Endothelial cell (in vitro differentiated cells): ENCODE measurements at places on chromosomes 1 and 21.

GRCh38 chr1:11761988-11762406 is at the start of gene C1orf167:
Gene C1orf167 (plus strand): TSS chr1:11762193. CDS start chr1:11764401, 2,208 bp downstream.
- DNase-seq: no peak

- no peak for DNase-seq
Observed at GRCh38 chr1:21891621-21892479, 45.3 kb downstream of the HSPG2 start.

GRCh38 chr1:15362737-15363128 is 47.0 kb upstream of the EFHD2 start:
- no peak for DNase-seq

DNA sequence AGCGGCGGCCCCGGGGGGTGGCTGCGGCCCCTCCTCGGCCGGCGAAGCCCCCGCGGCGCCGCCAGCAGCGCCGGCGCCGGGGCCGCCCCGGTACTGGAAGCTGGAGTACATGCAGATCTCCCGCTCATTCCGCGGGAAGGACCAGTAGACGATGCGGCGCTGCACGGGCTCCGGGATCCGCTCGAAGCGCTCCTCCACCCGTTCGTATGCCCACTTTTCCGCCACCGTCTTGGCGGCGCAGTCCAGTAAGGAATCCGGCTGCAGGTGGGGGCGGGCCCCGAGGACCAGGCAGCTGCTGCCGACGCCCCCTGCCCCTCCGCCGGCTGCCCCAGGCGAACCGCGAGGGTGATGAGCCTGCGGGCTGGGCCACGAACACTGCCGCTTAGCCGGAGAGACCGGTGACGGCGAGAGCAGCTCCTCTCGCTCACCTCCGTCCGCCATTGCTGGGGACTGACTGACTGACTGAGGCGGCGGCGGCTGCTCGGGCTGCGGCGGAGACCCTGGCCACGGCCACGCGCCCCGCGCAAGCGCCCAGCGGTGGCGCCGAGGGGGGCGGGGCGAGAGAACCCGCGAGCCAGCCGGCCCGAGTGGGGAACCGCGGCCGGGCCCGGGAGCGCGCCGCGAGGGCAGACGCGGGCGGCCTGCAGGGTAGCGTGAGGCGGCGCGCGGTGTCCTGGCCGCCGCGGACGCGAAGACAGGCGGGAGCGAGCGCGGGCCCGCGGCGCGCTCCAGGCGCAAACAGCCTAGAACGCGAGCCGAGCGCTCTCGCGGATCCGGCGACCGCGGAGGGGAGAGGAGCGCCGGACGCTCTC is at the start of gene ZSWIM5:
TSS of gene ZSWIM5 (minus strand) at position 696 of the 812 bp plus-strand sequence. CDS start at position 441, 255 bp downstream.
- DNase-seq: peak; percentile 71

DNA sequence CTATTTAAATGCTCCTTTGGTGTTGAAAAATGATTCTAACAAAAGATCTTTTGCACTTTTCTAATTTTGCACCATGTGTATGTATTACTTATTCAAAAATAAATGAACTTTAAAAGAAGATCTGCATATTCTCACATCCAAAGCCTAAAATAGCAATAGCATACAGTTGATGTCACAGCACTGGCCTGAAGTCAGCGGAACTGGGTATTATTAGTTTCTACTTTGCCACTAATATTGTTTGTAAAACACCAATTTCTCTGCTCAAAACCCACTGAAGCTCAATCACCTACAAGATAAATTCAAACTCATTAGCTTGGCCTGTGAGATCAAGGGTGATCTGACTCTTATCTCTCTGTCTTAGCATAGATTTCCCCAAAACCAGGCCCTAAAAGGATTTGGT is 34.5 kb upstream of the BCAR3 start:
- DNase-seq: no peak

- no peak for DNase-seq
Observed at GRCh38 chr1:193114485-193115095, 7.2 kb upstream of the CDC73 start.

- DNase-seq: no peak
Observed at GRCh38 chr1:226995365-226996332, 55.6 kb downstream of the COQ8A start.

DNA sequence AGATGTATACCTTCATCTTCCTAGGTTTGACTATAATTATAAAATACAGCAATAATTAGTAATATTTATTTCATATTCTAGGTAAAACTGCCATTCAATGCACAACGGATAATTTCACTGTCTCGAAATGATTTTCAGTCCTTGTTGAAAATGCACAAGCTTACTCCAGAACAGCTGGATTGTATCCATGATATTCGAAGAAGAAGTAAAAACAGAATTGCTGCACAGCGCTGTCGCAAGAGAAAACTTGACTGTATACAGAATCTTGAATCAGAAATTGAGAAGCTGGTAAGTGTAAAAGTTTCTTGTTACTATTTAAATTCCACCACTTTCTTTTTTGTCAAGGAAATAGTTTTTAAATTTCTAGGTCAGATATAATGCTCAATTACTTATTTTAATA is 30.7 kb downstream of the BACH1 start:
- no peak for DNase-seq

- DNase-seq: no peak
Observed at GRCh38 chr1:223233019-223233409, 90.0 kb upstream of the TLR5 start.

DNA sequence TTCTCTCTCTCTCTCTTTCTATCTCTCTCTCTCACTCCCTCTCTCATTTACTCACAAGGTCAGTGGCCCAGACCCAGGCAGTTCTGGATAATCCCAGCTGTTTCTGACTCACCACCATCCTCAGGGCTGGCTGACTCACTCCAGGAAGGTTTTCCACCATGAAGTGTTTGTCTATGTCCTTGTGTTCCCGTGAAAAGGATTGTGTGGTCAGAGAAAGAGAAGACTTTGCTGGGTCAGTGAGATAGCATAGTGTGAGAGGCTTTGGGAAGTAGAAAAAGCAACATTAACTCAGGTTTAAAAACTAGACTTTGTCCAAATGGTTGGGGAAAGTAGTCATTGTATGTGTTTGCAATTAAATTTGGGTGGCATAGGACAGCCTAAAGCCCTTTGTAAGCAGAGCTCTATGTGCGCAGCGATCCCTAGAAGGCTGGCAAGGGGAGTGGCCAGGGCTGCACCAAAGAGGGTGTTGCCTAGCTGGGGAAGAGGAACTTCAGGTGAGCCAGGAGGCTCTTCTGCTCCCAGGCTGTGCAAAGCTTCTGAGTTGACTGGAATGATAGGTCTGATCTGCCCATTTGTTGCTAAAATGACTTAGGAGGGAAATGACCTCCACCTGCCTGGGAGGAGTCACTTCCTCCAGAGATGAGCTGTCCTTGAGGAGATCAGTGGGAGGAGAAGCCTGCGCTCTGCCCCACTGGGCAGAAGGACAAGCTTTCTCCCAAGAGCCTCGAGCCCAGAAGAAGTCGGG is 4.9 kb upstream of the CAPN2 start:
- no peak for DNase-seq

DNA sequence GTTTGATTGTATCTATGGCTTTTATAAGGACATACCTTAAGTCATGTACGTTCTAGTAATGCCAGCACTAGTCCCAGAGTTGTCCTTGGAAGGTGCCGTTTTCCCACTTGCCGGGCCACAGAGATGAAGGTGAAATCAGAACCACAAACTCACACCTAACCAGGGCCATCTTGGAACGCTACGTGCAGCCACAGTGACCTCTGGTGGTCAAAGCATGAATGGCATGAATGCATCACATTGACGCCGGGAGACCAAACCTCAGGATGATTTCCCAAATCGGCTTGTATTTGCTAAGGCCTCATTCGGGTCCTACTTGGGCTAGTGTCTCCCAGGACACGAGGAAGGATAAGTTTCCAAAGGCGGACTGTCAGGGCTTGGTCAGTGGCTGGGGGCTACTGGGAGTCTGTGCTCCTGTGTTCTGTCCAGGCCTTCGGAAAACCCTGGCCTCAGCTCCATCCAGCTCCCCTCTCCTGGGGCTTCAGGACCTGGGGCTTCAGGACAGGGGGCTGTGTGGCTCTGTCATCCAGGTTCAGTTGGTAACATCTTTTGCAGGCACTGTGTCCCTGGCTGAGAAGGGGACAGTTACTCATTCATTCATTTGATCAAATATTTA is 260.5 kb downstream of the PRDM2 start:
- DNase-seq: peak; percentile 80

GRCh38 chr1:221449194-221449593 is 292.7 kb downstream of the DUSP10 start:
- no peak for DNase-seq

- DNase-seq: no peak
Observed at GRCh38 chr1:191320062-191320461, 838.2 kb upstream of the RGS18 start.

DNA sequence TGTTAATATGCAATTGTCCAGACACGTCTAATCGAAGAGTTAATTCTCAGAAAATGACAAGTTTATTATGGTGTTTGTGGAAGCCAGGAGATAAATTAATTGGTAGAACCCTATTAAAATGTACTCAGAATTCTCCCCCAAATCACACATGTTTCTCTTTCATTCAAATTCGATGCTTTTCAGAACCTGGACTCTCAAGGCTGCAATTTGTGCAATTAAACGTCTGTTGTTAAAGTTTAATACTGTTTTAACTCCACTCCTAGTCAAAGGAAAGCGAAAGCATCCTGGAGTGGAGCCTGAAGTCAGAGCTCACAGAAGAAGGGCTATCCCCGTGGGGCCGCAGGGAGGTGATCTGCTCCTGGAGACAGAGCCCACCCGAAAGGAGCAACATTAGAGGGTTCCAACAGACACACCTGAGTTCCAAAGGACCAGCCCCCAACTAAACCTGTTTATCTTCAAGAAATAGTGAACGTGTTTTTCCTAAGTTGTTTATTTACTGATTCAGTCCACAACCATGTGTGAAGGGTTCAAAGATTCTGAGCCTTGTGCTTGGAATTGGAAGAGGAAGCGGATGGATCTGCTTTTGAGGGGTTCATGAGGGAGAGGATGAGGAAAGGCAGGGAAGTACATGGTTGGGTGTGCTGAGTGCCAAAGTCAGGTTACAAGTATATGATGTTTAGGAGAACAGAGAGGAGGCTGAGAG is 68.0 kb upstream of the AKT3 start:
- DNase-seq: no peak

DNA sequence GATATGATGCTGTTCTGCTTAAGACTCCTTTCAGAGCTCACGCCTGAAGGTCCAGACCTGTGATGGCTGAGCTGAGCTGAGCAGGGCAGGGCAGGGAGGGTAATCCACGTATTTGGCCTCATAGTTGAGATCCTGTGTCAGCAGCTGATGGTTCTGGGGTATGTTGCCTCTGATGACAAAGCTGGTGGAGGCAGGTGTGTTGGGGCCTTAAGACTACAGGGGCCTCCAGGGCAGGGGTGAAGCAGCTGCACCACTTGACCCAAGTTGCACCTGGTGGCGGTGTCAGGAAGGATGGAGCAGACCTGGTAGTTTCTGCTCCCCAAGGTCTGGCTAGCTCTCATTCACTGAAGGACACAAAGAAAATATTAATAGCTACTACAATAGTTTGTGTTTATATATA is 57.0 kb downstream of the FCRL5 start:
- no peak for DNase-seq

DNA sequence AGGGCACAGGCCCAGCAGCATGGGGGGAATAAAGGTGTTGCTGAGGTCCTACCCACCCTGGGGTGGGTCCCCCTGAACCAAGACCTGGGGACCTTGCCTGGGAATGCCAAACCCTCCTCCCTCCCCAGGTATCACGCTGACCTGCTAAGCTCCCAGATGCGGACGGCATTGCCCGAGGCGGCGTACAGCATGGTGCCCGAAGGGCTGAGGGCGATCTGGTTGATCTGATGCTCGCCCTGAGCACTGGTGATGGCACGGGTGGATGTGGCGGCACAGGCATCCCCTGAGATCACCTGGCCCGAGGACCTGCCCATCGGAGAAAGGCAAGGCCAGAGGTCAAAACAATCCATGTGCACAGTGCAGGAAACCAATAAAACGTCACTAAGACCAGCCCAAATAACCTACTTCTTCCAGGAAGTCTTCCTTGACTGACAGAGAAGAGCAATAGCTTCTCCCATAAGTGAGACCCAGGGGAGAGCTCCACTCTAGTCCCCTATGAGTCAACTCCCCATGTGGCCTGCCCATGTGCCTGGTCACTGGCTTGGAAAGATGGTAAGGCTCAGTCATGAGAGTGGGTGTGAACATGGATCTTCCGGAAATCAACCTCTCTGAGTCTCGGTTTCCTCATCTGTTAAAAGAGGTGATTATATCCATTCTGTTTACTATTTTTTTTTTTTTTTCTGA is 46.3 kb downstream of the KIF21B start:
- no peak for DNase-seq

- no peak for DNase-seq
Observed at GRCh38 chr1:182120411-182121258, 59.1 kb upstream of the ZNF648 start.

- peak; percentile 23 for DNase-seq
Observed at GRCh38 chr1:151166505-151166956, 587 bp downstream of the SCNM1 start.

GRCh38 chr1:154342836-154343472 is 17.6 kb downstream of the ATP8B2 start:
- no peak for DNase-seq

- DNase-seq: no peak
Observed at GRCh38 chr1:208595745-208596144, 351.6 kb upstream of the PLXNA2 start.

DNA sequence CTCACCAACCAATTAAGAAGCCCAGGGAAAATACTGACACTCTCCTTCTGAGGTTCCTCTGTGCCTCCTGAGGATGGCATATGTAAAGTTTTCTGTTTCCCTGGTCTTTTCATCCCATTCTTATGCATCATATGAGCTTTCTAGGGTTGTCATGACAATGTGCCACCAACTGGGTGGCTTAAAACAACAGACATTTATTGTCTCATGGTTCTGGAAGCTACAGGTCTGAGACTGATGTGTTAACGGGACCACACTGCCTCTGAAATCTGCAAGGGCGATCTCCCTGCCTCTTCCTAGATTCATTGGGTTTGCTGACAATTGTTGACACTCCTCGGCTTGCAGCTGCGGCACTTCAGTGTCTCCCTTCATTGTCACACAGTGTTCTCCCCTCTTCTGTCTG is 308.4 kb downstream of the RGS7 start:
- DNase-seq: no peak

DNA sequence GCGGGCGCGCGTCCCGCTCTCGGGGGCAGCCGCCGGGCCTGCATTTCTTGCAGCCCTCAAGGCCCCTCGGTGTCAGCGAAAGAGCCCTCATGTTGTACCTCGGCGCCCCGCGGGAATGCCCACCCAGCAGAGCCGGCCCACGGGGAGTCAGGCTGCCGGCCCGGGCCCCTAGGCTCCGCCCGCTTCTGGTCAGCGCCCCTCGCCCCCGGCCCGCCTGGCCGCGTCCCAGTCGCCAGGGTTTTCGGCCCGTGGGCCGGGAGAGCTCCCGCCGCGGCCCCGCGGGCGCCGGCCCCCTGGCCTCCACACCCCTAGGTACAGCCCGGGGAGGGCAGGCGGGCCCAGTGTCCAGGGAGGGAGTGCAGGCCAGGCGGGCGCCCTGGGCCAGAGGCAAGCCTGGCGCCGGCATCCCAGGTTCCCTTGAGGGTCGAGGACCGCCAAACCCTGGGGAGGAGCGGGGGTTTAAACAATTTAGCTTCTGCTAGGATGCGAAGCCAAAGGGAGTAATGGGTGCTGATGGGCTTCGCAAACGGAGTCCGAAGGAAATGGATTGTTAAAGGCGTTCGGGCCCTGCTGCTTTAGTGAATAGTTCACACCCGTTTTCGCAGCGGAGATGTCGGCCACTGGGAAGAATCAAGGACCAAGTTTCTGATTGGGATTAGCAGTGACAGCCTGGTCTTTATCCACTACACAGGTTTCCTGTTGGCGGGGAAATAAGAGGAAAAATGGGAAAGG is 486 bp upstream of the KCNA3 start:
- peak; percentile 34 for DNase-seq
